ENCODE measurements at places on chromosomes 3 and 15.

DNA sequence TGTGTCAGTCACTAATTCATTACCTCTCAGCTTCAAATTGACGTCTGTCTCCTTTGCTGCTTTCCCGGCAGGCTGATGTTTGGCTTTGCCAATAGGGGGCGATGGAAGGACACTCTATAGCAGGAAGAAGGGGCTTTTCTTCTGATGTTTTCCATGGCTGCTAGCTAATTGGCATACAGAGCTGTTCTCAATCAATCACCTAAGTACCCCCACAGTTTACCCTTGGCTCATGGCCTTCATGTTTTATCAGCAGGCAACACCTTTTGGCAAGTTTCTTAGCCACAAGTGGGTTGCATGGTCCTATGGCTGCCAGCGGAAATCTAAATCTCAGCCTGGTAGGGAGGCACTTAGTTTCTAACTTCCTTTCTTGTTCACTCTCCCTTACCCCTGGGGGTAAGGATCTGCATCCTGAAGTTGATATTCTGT is 45.0 kb downstream of the ESYT3 start:
- peak; percentile 45 for DNase-seq

DNA sequence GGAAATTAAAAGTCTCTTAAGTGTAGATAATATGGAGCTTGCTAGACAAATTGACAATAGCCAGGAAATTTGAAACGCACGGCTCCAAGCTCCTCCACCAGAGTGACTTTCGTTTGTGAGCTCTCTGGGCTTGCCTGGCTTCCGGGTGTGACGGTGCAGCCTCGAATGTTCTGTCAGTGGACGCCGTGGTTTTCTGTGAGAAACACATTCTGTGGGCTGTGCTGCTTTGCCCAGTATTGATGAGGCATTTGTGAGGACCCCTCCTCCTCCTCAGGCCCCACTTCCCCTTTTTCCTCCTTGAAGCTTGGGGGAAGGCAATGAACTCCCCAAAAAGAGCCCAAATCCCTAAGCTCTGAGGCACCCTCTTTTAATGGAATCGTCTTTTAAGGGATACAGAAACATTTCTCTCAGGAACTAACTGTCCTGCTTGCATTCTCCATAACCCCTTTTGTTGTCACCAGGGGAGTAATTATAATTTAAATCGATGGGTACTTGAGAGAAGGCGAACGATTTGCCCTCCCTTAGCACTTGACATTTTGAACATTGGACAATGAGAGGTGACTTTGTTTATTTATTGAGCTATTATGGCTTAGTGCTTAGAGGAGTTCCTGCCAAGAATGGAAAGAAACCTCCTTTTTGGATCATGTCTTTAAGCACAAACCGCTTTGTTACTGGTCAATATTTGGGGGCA is 40.8 kb downstream of the POLR2M start:
- DNase-seq: no peak

- no peak for DNase-seq
These were observed 1037.9 kb downstream of the ROBO1 start for GRCh38 chr3:78729946-78730345.

DNA sequence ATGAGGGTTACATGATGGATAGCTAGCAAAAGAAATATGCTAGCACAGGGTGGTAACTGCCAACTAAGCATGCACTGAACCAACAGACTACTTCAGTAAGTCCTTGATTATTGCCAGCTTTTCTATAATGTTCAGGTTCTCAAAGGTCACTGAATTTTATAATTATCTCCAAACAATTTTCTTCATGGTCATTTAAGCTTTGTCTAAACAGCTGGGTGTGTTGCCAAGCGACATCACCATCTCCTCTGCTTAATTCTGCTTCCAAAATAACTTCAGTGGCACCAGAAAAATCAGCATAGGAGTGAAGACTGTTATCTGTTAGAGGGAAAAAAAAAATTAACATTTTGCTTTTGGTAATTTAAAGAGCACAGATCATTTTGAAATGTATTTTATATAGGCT is 54.6 kb upstream of the TOP2B start:
- DNase-seq: no peak

- no peak for DNase-seq
These were observed 578.6 kb downstream of the RSL24D1 start for GRCh38 chr15:54618120-54618519.

- DNase-seq: no peak
These were observed 5.3 kb upstream of the RHCG start for GRCh38 chr15:89501646-89502045.

DNA sequence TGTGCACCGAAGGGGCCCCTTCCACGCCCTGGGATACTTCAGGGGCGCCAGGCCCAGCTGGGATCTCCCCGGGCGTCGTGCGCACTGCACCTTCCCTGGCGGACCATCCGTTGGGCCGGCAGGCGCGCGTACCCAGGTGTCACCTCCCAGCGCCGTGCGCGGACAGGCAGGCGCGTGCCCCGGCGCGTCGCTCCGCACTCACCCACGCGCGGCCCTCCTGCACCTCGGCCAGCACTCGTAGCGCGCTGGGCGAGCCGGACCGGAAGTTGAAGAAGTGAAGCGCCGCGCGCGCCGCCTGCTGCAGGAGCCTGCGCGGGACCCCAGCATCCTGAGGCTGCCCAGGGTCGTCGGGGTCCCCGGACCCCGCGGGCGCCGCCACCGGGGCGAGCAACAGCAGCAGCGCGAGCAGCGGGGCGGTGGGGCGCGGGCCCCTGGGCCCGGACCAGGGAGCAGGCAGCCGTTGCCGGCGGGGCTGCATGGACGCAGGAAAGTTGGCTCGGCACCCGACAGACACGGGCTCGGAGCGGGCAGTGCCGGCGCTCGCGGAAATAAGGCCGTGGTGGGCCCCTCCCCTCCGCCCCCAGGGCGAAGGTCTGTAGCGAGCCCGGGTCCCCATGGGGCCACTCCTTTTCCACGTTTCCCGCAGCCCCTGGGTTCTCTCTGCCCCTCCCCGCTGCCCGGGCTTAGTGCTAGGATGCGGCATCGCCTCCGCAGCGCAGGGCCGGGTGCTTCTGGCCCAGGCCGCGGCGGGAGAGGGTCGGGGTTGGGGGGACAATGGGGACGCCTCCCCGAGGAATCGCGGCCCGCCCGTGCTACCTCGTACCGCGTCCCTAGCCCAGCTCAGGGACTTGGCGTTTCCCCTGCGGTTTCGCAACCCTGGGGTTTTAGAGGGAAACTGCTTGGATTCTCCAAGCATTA is at the start of gene RARRES1:
TSS of gene RARRES1 (minus strand) at position 520 of the 918 bp plus-strand sequence. CDS start at position 478, 42 bp downstream.
- peak; percentile 49 for DNase-seq

GRCh38 chr15:96353930-96354730 is 23.6 kb downstream of the NR2F2 start:
- DNase-seq: no peak

Data from fibroblast of skin of back (primary cell).